ENCODE measurements at places on chromosomes 16 and 17.

- no peak for DNase-seq
Measured at GRCh38 chr16:10744370-10745030, 858 bp downstream of the NUBP1 start.

DNA sequence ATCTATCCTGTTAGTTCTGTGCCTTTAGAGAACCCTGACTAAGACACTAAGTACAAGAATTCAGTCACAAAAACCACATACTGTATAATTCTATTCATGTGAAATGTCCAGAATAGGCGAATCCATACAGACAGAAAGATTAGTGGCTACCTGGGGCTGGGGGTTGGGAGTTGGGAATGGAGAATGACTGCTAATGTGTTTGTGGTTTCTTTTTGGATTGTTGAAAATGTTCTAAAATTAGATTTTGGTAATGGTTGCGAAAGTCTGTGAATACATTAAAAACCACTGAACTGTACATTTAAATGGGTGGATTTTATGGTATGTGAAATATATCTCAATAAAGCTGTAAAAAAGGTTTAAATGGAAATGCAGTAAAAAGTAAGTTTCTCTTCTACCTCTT is 80.4 kb upstream of the AKTIP start:
- no peak for DNase-seq

DNA sequence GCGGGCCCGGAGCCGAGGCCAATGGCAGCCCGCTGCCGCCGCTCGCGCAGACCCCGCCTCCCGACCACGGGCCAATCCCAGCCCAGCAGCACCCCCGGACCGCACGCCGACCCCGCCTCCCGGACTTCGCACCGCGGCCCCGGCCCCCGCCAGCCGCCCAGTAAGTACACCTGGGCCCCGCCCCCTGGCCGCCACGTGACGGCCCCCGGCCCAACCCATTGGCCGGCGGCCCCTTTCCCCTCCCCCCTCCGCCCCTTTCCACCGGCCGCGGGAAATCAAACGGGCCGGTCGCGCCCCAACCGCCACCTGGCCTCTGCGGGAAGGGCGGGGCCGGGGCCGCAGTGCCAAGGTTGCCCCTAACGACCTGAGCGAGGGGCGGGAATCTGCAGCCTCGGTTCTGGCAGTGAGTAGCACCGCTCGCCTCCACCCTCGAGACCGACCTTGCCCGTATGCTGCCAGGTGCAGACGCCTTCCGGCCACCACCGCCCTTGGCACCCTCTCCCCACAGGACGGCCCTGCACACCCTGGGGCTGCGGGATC is at the start of gene YBX2:
TSS of gene YBX2 (minus strand) at position 26 of the 540 bp plus-strand sequence. CDS start 139 bp downstream, outside the sequence.
- peak; percentile 87 for DNase-seq

GRCh38 chr17:81680150-81680549 is 3.4 kb downstream of the ARL16 start:
- DNase-seq = no peak

DNA sequence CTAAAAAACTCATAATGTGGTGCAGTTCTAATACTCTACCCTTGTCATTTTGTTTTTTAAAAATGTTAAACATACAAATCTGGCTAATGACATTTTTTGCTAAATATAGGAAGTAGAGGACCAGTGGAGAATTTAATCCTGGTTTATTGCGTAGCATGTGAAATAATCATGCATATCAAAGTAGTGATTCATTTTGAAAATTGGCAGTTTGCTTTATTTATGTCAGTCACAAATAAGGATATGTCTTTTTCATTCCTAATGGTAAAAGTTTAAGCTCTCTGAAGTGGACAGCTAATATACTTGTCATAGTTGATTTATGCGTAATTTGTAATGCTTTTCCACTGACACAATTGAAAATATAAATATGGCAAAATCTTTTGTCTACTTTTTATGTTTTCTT is 224.2 kb downstream of the BCAS3 start:
- no peak for DNase-seq

- DNase-seq = no peak
Measured at GRCh38 chr16:1330931-1331711, 2.3 kb upstream of the BAIAP3 start.

- DNase-seq = no peak
Measured at GRCh38 chr17:31472137-31472536, 80.7 kb downstream of the RAB11FIP4 start.

DNA sequence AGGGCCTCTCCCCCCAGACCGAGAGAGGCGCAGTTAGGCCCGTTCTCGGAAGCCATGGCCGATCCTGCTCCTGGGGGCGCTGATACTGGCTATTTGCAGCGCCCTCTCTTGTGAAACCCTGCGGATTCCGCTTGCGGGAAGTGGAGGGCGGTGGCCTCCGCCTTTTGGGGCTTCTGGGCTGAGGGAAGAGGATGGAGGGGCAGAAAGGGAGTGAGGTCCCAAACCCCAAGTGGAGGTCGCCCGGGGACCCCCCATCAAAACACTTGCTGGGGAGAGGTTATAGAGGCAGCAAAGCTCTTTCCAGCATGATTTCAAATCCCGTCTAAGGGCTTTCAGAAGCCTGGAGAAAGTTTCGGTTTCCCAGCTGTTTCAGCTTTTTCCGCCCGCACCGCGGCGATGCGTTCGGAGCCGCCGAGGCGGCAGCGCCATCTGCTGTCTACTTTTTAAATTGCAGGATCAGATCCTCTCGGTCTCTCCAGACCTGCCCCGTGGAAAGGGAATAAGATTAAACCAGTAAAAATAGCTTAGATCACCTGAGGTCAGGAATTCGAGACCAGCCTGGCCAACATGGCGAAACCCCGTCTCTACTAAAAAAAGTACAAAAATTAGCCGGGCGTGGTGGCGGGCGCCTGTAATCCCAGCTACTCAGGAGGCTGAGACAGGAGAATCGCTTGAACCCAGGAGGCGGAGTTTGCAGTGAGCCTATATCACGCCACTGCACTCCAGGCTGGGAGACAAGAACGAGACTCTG is 15.8 kb downstream of the SNX20 start:
- DNase-seq = peak; percentile 87

DNA sequence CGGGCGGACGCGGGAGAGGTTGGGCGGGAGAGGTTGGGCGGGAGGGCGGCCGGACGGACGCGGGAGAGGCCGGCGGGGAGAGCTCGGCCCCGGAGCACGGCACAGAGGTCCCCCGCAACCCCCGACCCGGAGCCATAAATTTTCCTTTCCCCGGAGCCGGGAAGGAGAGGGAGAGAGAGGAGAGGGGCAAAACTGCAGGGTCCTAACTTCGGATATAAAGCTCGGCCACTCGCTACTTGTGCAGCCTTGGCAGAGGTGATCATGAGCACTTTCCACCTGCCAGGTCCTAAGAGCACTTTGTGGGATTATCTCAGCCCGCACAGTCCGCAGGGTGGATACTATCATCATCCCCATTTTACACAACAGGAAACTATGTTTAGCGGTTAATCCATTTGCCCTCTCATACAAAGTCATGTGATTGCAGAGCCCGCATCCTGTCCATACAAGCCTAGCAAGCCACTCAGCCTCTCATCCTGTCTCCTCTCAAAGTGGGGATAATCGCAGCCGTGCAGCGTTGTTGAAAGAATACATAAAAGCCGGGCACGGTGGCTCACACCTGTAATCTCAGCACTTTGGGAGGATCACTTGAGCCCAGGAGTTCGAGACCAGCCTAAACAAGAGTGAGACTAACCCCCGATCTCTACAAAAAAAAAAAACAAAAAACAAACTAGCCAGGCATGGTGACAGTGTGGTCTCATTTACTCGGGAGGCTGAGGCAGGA is 780 bp upstream of the DCAKD start:
- DNase-seq = peak; percentile 69

GRCh38 chr16:85477801-85478363 is 135.2 kb upstream of the GSE1 start:
- DNase-seq = no peak

DNA sequence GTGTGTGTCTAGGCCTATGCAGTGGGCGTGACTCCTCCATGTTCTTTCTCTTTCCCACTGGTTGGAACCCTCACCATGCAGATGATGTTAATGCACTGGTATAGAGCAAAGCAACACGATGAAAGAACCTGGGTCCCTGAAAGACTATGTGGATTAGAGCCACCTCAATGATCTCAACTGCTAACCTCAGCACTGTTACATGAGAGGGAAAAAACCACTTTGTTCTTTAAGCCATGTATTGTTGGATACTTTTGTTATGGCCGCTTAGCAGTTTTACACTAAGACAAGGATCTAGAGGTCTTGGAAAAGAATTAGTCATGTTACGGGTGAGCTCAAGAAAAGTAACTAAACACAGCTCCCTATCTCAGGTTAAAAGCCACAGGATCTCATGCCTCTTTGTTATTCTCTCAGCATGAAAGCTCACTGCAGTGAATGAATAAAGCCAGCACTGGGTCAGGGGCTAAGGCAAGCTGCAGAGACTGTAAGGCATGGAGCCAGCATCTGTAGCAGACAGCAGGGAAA is 56.6 kb upstream of the RBBP6 start:
- no peak for DNase-seq

DNA sequence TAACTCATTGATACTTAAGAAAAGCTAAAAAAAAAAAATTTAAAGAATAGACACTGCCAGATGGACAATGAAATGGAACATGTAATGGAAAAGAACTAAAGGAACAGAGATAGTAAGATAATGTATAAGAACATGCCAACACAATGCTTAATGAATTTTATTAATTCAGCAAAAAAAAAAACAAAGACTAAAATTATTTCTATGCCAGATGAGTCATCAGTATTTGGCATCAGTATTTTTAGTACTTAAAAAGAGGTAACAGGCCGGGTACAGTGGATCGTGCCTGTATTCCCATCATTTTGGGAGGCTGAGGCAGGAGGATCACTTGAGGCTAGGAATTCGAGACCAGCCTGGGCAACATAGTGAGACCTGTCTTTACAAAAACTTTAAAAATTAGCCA is 168.5 kb downstream of the CYB561 start:
- DNase-seq = no peak

DNA sequence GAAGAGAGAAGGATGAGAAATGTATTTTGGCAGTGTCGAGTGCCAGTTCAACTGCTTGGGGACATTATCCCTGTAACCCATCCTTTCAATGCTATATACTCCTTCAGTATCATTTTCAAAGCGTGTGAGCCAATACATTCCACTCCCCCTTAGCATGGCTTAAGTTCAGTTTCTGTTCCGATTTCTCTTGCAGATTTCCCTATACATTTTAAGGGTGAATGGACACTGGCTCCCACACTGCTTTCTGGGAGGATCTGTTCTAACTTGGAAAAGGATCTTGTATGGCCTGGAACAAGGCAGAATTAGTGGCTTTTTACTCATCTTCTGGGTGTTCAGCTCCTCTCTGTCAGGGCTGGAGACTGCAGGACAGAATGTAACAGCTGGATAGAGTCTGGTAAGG is 333.8 kb downstream of the HAPSTR1 start:
- no peak for DNase-seq

DNA sequence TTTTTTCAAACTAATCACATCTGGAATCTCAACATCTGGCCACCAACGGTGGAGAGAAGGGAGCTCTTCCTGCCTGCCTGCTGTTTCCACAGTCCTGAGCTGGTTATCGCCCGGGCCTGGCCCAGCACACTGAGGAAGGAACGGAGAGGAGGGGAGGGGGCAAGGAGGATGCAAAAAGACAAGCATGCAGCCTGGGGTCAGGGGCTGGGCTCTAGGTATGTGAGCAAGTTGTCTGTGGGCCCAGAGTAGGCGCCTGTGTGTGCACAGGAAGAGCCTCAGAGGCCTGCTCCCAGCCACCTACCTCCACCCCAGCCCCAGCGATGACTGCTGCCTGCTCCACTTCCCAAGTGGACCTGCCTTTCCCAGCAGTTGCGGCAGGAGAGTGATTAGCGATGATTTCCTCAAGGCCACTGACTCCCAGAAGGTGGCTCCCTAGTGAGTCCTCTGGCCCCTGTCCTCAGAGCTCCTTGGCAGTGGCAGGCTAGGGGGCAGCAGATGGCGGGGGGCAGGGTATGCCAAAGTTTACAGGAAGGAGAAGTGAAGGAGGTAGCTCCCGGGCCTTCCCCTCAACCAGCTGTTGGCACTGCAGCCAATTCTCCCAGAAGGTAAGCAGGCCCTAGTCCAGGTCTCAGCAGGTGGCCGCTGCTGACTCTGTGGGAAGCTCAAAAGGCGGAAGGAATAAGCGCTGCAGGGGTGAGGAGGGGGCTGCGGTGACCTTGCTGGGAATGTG is 27.0 kb upstream of the RASD1 start:
- no peak for DNase-seq

DNA sequence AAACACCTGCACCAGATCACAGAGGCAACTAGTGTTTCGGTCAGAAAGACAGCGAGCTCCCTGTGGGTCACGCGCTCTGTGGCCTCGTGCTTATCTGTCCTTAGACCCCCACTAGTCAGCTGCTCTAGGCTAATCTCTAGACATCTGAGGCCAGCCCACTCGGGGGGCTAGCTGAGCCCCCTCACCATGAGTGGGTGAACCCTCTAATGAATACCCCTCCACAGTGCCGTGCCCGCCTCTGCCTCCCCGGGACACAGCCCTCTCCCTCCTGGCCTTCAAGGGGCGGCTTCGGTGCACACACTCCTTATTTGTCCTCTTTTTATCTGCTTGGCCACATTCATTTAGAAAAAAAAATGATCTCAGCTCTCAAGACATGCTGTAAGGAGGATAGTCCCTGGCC is 320.1 kb downstream of the C16orf95 start:
- no peak for DNase-seq

- DNase-seq = no peak
Measured at GRCh38 chr17:81049973-81050551, 15.1 kb downstream of the BAIAP2 start.

- no peak for DNase-seq
Measured at GRCh38 chr17:19510903-19511302, 22.8 kb upstream of the SLC47A1 start.

DNA sequence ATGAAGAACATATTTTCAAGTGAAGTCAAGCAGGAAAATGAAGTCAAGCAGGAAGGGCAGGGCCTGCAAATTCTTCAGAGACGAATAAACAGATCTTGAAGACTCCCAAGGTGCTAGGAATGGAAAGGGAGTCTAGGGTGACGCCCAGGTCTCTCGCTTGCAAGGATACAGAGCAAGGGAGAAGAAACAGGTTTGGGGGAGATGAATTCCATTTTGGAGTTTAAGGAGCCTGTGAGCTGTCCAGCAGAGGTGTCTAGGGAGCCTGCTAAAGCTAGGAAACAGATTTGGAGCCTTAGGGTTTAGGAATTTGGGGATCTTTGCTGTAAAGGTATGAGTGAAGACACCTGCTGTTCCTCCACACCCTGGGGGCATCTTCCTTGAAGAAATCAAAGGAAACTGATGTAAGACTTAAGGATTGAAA is 2.0 kb upstream of the UNKL start:
- DNase-seq = no peak

DNA sequence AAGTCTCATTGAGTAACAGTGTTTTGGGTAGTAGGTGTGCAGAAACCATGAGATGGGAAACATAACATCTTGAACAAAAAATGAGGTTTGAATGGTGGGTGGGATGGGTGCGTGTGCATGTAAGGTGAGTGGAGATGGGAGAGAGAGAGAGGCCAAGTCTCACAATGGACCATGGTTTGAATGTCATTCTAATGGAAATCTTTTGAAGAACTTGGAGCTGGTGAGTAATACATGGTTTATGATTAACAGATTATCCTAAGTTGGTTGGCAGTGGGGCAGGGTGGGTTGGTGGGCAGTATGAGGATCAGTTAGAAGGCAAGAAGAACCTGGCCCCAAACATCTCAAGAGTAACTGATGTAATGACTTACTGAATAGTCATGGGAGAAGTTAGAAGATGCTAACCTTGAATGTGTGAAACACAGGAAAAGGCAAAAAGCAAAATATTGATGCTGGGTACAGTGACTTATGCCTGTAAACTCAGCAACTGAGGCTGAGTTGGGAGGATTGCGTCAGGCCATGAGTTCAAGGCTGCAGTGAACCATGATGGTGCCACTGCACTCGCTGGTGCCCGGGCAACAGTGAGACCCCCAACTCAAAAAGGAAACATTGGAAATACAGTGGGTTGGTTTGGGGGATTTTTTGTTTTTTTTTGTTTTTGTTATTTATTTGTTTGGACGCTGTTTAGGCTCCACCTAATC is 32.7 kb downstream of the ZNF207 start:
- no peak for DNase-seq

- no peak for DNase-seq
Measured at GRCh38 chr17:72119077-72119872, 1.5 kb upstream of the SOX9 start.
